Stimulated activated CD8-positive, alpha-beta memory T cell treated with anti-CD3 and anti-CD28 coated beads, Interleukin-4, amount 100 ng/mL, for 4 hours (primary cell): ENCODE measurements at places on chromosomes 12 and 14.

DNA sequence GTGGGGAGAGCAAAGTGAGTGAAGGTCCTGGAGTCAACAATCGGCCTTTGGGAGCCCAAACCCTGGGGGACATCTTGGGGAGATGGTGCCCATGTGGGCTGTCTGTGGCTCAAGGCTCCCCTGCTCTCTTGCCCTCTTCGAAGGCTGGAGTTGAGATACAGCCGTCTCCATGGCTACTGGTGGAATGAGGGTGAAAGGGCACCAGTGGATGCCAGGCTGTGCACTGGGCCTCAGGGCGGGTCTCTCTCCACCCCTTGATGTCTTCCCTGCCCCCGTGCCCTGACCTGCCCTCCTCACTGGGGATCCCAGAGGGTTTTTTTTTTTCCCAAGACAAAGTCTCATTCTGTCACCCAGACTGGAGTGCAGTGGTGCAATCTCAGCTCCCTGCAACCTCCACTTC is 2.0 kb upstream of the ANKRD9 start:
- no peak for DNase-seq

GRCh38 chr12:98418357-98419075 is 96.9 kb upstream of the TMPO start:
- DNase-seq: no peak

DNA sequence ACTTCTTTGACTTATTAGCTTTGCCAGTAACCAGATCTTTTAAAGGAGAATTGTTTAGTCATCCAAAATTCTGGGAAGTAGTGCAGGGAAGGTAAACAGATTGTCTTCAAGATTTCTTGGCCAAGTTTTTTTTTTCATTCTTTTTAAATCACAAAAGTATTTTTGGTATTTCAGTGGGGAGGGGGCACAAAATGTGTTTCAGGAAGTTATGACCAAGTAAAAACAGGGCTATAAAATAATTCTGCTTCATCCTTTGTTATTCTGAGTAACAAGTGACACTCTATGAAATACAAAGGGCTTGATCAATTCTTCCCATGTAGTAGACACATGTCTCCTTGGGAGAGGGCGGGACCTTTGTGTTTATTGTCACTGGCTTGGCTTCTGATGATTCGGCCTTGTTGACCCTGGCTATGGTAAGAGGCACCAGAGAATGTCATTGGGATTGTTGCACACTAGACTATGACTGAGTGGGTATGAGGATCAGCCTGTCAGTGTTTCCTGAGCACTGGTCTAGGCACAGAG is 55.4 kb downstream of the SUSD6 start:
- no peak for DNase-seq

DNA sequence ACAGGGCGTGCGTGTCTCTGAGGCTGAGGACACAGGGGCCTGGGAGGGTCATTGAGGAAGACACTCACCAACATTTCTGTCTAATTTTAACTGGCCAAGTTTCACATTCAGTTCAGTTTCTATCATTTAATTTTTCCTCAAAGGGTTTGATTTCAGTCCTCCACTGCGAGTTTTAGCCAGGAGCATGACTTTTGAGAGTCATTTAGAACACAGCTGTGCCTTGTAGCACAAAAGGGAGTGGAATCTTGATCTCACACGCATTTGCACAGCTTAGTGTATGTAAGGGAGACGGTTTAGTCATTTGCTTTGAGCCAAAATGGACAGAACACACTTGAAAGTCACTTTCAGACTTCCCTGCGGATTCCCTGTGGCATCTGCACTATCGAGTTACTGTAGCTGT is 1090.8 kb downstream of the BCL11B start:
- no peak for DNase-seq

DNA sequence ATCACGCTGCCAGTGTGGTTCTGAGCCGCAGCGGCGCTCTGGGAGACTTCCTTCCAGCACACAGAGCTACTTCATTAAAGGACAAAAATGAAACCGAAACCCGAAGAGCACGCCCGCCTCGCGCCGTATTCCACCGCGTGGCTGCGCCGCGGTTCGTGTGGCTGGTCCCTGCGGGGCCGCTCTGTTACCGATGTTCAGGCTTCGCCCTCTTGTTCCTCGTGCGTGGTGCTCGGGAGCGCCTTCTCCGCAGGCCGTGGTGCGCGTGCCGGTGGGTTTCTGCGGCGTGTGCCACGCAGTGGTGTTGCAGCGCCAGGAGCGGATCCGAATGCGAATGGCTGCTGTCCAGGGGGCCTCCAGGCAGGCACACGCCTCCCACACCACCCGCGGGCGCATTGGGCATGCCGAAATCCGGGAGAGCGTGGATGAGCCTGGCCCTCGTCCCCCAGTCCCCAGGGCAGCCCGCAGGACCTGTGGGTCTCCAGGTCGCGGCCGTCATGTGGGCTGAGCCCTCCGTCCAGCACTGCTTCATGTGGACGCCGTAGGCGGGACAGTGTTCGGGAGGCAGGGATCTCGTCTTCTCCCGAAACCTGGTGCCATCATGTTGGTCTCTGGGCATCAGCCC is 91.2 kb downstream of the ADGRD1 start:
- DNase-seq: no peak

GRCh38 chr12:3366451-3367110 is 124.4 kb upstream of the PRMT8 start:
- DNase-seq: no peak

- DNase-seq: no peak
Measured at GRCh38 chr14:29821661-29822429, 105.8 kb downstream of the PRKD1 start.

DNA sequence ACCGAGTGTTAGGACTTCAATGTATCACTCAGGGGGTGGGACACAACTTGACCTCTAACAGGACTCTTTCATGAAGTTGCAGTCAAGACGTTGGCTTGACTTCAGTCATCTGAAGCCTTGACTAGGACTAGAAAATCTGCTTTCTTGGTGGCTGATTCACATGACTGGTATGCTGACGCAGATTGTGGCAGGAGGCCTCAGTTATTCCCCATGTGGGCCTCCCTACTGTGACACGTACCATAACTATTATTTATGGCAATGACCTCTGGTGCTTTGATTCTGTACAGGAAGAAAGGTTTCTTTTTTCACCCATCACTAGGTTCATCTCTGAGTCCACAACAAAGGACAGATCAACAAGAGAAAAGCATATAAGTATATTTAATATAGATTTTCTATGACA is 270.4 kb downstream of the NEDD1 start:
- no peak for DNase-seq

DNA sequence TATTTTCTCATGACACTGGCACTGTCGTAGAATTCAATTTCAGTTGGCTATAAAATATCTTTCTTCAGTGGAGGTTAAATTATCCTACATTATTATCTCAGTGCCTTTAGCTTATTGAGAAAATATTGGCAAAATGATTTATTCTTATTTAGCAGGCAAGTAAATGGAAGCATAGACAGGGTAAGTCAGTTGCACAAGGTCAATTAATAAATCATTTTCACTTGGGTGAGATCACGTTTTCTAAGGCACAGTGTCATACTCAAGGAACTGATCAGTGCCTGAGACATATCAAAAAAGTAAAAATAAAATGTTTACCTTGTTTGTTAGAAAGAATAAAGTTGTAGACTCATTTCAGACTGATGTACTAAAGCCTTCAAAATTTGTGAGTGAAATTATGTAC is 95.0 kb downstream of the ACSS3 start:
- DNase-seq: no peak

DNA sequence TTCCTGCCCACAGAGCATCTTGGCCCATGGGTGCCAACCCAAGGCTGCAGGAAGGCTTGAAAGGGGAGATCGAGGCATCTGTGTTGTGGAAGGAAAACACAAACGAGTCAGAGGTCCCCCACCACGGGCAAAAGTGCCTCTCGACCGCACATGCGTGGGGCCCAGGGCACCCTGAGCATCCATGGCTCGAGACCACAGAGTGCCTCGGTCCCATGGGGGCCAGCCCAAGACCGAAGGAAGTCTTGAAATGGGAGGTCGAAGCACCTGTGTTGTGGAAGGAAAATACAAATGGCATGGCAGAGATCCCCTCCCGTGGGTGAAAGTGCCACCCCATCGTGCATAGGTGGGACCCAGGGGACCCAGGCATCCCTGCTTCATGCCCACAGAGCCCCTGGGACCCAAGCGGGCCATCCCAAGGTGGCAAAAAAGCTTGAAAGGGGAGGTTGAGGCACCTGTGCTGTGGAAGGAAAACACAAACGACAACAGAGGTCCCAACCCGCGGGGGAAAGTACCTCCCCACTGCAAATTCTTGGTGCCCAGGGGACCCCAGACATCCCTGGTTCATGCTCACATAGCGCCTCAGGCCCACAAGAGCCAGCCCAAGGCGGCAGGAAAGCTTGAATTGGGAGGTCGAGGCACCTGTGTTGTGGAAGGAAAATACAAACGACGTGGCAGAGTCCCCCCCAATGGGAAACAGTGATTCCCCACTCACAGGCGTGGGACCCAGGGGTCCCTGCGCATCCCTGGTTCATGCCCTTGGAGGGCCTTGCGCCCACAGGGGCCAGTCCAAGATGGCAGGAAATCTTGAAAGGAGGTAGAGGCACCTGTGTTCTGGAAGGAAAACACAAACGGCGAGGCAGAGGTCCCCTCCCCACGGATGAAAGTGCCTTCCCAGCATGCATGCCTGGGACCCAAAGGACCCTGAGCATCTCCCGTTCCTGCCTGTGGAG is 373.0 kb downstream of the ALG10 start:
- no peak for DNase-seq

GRCh38 chr12:129067491-129067890 is 214.2 kb downstream of the GLT1D1 start:
- DNase-seq: no peak

DNA sequence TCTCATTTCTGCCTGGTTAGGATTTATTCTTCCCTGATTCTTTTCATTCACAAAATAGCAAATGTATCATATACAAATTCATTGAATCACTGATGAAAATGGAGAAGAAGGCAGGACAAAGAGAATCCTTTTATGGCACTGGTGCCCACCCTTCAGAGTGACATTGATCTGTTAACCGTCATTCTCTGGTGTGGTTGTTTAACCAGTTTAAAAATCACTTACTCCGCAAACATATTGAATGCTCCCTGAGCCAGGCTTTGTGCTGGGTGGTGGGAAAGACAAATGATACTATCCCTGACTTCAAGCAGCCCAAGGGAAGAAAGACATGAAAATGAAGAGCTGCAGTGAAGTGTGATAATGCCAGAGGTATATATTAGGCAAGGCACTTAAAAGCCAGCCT is 187.5 kb upstream of the SLC38A2 start:
- DNase-seq: no peak

DNA sequence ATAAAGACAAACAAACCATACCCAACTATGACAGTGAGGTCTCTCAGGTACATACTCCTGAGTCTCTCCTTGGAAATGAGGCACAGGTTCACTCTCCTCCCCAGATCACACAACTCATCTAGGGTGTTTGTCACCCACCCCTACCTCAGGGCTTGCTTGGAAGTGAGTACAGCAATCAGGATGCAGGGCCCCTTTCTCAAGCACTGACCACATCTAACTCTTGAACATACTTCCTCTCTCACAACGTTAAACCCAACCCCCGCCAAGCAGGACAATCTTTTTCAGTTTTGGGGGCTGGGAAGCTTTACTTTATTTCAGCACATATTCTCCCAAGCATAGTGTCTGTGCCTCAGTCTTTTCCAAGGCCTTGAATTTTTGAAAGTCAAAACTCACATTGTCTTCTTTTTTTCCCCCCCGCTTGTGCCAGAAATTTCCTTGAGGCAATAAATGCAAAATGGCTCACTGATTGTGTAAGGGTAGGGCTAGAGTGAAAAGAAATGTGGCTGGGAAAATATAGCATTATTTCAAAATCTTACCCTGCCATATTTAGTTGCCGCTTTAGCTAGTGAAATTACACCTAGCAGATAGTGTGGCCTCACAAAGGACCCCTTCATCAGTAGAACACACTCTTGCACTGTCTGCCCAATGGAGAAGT is 2.4 kb upstream of the GPR65 start:
- no peak for DNase-seq

GRCh38 chr12:121630791-121631355 is 4.5 kb downstream of the ORAI1 start:
- DNase-seq: no peak
